Amygdala (tissue), 56 donors: ENCODE measurements at places on chromosomes 5 and 9.

DNA sequence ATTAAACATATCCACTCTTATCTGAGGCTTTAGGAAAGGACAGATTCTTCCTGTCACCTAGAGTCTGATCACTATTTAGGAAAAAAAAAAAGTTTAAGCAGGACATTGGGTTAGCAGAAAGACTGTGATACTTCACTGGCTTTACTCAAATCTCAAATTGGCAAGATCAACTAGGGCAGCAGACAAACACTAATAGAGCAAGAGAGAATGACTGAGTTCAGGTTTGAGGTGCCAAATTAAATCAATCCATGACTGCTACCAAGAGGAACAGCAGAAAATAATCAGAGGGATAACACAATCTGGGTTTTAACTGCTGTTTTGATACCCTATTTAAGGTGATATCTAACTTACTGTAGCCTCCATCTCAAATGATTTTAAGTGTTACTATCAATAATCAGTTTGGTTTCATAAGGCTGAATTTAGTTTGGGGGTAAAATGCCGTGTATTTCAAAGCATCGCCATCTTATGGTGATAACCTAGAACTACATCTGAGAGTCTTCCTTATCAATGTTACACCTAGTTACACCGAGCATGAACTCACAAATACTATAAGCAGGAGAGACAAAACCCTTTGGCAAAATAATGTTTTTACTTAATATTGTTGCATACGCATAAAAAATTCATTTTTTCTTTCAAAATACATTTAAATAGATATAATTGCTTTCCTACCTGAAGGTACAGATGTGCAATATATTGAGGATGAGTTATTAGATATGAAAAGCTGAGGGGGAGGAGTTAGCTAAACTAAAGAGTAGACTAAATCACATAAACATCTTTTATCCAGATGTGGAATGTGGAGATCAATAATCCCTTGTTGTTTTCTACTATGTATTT lies 286.4 kb upstream of the CDH12 start:
- DNase-seq = no peak

- no peak for DNase-seq
Measured at GRCh38 chr5:118520771-118521415, 467.5 kb downstream of the DTWD2 start.

DNA sequence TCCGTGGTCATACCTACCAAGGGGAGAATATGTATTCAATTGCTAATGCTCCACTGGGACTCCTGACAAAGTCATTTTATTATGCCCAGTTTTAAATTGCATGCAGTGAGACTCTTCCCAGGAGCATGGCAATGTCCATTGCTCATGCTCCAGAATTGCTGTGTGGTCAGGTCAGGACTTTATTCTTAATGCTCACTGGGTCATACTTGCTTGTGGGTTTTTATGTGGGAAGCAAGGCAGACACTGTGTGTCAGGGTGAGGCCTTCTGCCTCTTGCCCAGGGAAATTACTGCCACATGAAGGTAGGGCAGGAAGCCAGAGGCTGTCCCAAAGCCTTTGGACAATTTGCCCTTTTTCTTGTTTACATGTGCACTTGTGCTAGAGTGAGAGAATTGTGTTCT lies 164.6 kb upstream of the MEF2C start:
- DNase-seq = no peak

DNA sequence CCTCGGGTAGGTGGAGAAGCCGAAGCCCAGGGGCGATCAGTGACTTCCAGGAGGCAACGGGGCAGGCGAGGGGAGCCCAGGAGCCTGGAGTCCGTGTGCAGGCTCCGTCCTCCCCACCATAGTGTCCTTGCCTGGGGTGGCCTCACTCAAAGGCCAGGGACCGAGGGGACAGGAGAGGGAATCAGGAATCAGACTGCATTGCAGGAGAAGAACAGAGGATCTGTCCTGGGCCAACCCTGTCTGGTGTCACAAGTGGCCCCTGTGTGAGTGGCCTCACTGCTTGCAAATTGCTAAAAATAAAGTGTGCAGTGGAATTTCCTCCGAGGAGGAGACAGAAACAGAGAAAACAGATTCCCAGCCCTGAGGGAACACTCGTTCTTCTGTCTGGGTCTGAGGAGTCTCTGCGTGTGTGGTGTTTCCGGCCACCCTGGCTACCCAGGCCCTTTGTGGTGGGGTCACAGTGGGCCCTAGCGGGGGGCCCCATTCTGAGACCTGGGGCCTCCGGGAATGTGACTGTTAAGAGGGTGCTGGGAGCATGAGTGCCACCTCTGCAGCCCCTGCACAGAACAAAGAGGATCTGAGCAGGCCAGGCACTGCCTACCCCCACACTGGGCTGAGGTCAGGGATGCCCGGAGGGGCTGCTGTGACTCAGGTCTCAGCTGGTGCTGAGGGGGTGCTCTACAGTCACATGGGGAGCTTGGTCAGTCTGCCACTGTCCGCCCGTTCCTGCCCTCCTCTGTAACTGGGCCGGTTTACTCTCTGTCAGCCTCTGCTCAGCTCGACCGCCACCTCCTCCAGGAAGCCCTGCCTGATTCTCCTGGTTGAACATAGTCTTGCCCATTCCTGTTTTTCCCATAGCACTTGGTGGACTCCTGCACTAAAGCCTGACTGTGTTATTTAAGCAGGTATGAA lies 7.4 kb downstream of the TRAF1 start:
- DNase-seq = no peak

DNA sequence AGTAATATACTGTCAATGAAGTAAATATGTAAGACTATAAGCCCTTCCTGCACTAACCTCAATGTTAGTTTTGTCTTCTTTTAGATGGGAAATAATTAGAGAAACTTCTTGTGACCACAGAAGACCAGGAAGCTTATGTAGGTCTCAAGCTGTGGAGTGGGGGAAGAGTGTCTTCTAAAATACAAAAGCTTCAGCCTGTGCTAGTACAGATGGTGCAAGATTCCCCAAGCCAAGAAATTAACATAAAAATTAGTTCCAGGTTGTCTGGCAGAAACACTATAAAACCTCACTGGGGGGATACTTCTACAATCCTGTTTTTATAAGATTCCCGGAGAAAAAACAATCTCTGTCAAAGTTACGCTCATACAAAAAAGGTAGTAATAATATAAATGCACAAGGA lies 103.6 kb downstream of the FNBP1 start:
- DNase-seq = no peak

- no peak for DNase-seq
Measured at GRCh38 chr9:137221506-137222111, 431 bp downstream of the RNF208 start.

- no peak for DNase-seq
Measured at GRCh38 chr5:176810687-176811501, 535 bp downstream of the UNC5A start.

- peak; percentile 75 for DNase-seq
Measured at GRCh38 chr5:124746916-124747790, 714 bp upstream of the ZNF608 start.

DNA sequence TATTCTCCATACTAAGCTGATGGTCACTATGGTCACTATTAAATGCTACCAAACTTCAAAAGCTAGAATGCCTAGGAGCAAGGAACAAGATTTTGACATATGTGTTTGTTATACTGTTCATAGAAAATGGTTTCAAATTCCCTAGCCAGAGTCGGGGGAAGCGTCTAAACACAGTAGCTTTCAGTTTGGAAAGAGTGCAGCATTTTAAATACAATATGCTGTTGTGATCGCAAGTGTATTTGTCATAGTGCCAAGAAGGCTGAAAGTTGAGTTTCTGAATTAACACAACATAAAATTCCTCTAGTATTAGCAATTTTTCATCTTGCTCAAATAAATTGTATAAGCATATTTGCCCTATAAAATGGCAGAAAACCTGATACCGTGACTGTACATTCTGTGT lies 280.4 kb downstream of the ZNF608 start:
- DNase-seq = no peak

- no peak for DNase-seq
Measured at GRCh38 chr5:140371356-140372151, 11.6 kb downstream of the SLC4A9 start.

GRCh38 chr5:161333194-161333880 lies 213.2 kb downstream of the GABRB2 start:
- DNase-seq = no peak

GRCh38 chr9:132753593-132753880 lies 83.3 kb downstream of the GTF3C4 start:
- DNase-seq = no peak

DNA sequence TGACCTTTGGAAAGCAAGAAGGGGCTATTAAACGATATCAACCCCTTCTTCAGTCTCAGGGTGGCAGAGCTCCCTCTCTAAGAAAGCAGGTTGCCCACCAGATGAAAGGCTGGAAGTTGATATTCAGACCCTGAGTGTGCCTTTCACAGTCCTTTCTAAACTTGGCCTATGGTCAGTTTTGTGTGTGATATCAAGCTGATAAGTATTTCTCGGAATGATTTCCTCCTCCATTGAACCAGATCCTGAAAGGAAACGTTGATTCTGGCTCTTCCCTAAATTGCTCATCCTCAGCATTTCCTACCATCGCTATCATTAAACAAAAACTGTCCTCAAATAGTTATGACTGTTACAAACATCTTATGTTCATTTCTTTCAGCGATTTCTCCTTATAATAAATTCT lies 130.4 kb downstream of the CEMIP2 start:
- DNase-seq = no peak

DNA sequence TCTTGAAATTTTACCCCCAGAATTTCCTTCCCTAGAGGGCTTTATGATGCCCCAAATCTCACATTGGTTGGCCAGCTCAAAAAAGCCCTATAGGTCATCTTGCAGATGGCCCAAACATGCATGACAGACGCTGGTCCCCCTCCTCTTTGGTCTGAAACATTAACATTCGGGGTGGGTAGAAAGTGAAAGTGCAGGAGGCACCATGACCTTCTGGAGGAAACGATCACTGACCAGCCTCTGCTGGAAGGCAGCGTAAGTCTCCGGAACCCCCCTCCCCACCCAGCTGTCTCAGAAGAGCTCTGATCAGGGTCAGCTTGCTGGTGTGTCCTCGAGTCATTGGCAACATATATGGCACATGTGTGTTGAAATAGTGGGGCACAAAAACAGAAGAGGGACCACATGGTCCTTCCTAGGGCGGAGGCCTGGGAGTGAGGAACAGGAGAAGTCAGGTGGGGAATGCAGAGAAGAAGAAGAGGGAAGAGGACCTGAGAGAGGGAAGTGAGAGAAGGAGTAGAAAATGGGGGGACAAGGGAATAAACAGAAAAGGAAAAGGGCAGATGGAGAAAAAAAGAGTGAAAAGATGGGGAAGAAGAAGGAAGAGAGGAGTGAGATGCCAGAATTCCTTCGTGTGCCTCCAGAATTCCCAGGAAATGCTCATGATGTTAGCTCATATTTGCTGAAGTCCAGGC lies 46.2 kb downstream of the IL31RA start:
- DNase-seq = no peak

DNA sequence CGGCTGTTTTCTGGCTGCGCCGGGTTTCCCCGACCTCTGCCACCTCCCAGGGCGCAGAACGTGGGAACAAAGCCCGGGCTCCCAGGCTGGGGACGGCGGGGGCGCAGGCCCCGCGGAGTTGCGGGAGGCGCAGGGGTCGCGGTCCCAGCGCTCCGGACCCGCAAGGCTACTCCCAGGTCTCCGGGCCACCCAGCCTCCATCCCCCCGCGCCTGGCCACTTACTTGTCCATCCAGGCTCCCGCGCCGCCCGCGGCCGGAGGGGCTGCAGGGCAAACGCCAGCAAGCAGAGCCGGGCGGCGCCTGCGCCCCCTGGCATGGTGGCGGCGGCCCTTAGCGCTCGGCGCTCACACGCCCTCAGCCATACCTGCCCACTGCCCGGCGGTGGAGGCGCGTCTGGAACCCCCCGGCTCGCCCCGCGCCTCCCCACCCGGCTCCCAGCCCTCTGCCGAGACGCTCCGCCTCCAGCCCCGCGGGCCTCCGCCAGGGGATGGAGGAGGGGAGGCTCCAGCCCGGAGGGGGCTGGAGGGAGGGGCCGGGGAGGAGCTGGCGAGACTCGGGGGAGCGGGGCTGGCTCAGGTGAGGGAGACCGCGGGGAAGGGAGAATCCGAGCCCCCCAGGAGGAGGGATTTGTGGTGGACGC lies at the start of gene ADAM19:
Gene ADAM19 (minus strand): TSS at position 395 of the 640 bp plus-strand sequence. CDS start 79 bp downstream, at position 316.
- peak; percentile 51 for DNase-seq

GRCh38 chr5:142911170-142911569 lies 141.0 kb downstream of the ARHGAP26 start:
- no peak for DNase-seq

DNA sequence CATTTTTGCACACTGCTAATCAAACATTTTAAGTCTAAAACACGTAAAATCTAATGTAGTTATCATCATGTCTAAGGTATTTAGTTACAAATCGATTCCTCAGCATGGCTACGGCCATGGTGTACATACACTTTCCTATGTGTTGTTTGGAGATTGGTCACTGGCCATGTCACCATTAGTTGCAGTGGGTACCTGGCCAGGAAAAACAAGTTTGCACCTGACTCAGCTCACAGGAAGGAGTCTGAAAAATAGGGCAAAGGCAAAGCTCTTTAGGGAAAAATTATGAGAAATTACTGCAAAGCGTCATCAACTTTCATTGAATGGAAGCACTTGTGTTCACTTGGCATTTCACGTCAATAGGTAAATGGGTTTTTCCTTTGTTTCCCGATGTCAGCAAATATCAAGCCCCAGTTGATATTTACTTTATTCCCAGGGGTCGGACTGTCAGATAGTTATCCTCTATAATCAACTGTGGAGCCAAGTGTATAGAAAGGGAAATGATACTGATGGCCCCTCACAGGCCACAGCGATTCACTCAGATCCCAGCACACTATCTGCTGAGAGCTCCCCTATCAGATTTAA lies 626.0 kb upstream of the ADAMTS16 start:
- DNase-seq = no peak

DNA sequence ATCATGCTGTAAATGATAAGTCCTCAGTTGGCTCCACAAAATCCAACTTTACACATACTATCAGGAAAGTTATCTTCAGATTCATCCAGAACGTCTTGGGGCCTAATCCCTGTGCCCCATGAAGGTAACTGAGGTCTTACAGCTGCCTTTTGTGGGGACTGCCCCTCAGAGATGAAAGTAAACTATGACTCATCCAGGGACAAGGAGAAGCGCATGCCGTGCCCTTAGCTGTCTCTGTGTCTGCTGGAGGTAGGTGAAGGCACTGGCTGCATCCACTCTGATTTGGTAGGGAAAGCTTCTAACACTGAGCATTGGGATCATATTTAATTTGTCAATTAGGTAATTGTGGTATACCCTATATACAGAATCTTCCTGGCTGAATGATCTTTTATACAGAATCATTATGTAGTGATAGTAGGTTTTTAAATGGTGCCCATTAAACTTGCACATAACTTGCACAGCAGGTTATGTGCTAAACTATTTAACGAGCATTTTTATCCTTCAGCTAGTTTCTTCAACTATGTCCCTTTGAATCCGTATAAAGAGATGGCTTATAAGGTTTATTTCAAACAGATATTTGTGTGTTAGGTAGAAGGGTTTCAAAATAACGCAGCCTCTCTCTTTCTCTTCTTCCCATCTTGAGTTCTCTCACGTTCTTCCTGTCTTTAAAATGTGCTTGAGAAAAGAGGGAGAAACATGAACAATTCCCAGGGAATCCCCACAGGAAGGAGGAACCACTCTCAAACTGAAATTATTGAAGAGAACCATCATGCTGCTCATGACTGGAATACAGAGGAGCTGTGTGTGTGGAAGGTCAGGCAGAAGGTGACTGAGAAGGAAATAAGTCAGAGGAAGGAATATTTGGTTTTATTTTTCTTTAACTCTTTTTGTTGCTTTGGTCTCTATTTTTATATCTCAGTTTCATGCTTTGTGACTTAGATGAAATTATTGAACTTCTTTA lies 250.9 kb downstream of the CD180 start:
- DNase-seq = no peak

GRCh38 chr9:75360252-75360651 lies 271.9 kb downstream of the OSTF1 start:
- no peak for DNase-seq
